ENCODE measurements at places on chromosomes 7 and 10.

- DNase-seq = no peak
Measured at GRCh38 chr7:111919631-111920179, 286.5 kb downstream of the DOCK4 start.

GRCh38 chr10:132425757-132426155, 28.8 kb downstream of the PWWP2B start:
- no peak for DNase-seq

DNA sequence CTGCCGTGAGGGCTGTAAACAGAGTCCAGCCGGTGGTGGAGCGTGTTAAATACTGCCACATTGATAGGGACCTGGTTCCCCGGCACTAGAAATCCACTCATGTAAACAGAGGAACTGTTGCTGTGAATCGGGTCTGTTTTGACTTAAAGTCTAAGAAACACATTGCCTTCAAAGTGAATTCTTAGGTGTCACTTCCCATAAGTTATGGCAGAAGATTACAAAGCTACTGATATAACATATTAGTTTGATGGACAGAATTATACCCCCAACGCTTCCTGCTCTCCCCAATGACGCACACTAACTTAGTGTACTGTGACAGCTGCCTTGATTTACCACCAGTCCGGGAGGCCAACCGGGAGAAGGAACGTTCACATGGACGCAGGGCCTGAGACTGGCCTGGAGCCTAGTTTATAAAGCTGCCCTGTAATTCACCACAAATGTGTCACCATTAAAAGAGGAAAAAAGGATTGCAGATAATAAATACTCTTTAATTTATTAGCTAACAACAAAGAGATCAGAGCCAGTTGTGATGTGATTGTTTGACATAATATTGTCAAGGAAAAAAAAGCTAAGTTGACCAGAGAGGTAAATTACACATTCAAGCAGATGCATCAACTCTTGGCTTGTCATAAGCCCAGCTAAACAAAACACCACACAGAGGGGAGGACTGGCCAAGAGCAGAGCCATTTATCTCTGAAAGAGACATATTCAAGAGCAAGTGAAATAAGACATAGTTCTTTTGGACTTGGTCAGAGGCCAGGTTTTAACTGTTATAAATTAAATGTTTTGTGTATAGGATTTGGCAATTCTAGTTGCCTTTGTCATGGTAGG, 820.6 kb downstream of the LRMDA start:
- peak; percentile 96 for DNase-seq

GRCh38 chr10:84294766-84295447, 33.5 kb upstream of the CCSER2 start:
- no peak for DNase-seq

GRCh38 chr7:134029-134428, 58.3 kb upstream of the FAM20C start:
- no peak for DNase-seq

DNA sequence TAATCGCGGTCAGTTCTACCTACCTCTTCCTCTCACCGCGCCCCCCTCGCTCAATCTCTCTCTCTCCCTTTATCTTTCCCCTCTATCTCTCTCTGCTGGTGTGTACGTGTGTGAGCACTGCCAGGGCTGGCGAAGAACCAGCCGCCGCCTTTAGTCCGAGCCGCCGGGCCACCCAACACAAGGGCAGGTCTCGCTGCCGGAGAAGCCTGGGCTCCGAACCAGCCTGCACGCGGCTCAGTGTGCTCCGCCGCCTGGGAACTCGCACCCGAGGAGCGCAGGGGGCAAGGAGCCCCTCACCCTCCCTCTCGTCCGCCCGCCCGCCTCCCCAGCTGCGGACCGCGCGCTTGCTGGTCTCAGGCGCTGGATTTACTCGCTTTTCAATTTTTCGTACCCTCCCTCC, 1.7 kb downstream of the NXPH1 start:
- DNase-seq = no peak

DNA sequence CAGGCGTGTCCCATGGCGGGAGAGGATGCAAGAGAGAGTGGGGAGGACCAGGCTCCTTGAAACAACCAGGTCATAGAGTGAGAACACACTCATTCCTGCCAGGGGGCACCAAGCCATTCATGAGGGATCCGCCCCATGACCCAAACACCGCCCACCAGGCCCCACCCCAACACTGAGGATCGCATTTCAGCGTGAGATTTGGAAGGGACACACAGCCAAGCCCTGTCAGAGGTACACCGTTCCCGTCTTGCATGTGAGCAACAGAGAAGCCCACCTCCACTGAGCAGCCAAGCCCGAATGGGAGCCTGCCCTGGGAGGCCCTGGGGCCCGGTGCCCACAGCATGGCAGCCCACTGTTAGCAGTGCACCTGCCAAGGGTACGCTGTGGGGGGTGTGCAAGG, 7.9 kb upstream of the ARPC1B start:
- no peak for DNase-seq

DNA sequence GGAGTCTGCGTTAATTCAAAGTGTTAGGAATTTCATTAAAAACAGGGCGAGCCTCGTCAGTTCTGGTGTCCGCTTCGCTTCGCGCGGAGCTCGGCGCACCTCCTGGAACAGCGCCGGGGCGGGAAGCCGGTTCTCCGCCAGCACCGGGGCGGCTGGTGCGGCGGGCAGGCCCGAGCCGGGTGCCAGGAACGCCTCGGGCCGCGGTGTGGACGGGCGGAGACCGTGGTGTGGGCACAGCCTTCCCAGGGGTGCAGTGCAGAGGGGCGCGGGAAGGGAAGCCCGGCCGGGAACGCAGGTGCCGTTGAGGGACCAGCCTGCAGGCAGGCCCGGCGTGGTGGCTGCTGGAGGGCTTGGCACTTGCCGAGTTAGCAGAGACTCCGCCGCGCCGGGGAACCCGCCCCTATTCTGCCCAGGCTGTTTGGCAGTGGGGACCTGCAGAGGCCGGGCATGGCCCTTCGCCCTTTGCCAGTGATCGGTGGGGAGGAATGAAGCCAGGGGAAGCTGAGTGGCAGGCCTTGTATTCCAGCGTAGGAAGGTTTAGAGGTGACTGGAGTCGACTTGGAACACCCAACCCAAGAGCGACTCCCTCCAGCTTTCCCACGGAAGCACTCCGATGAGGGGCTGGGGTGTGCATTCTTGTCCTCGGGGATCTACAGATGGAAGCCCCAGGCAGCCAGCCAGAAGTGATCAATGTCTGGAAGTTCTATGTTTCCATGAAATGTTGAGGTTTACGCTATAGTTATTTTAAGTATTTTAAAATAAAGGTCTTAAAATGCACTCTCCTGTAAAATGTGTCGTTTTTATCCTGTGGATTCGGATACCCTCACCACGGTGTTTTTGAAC, 945 bp upstream of the RHEB start:
- no peak for DNase-seq

GRCh38 chr10:69807122-69807521, 5.4 kb downstream of the COL13A1 start:
- DNase-seq = no peak

DNA sequence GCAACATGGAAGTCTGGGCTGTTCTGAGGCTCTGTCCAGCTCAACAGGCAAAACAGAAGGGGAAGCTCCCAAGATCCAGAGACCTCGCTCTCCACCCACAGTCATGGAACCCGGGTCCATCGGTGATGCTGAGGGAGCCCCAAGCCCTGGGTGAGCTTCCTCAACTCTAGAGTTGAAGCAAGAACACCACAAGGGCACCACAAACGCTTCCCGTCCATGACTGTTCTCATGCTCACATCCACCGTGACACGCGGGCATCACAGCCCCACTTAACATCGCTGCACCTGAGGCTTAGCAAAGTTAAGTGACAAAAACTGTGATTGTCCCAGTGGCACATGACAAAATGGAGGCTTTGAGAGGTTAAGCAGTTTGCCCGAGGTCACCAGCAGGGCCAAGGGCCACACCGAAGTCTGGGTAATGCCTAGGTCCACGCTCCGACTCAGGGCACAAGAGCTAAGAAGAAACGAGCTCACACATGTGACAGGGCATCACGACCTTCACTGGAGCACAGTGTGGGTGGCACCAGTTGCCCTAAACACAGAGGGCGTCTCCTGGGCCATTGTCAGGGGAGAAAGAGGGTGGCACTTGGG, 110.6 kb downstream of the OAT start:
- DNase-seq = no peak

GRCh38 chr10:90911133-90912051, 9.5 kb downstream of the ANKRD1 start:
- DNase-seq = peak; percentile 78

- DNase-seq = no peak
Measured at GRCh38 chr10:86955501-86956194, 1.8 kb downstream of the MMRN2 start.

- no peak for DNase-seq
Measured at GRCh38 chr10:78568620-78569019, 500.1 kb upstream of the ZMIZ1 start.

- DNase-seq = no peak
Measured at GRCh38 chr10:9419757-9420156, 1365.3 kb downstream of the GATA3 start.

- no peak for DNase-seq
Measured at GRCh38 chr7:71633551-71634008, 501.6 kb downstream of the GALNT17 start.

- DNase-seq = no peak
Measured at GRCh38 chr10:111303887-111304286, 227.1 kb downstream of the ADRA2A start.

DNA sequence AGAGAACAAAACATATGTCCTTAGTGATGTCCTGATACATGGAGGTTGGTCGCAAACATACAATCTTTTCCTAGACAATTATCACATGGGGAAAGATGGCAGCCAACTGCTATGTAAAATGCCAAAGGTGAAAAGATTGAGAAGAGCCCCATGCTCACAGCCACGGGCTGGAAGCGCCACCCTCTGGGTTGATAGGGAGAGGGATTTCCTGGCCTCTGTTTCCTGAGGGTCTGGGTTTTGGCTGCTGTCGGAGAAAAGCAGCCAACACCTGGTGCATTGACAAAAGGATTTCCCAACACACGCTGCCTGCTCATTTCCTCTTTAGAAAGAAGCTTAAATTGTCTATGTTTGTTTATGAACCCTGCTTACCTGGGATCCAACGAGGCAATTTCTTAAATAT, 43.8 kb downstream of the ITIH5 start:
- DNase-seq = no peak

- no peak for DNase-seq
Measured at GRCh38 chr10:85603151-85603940, 763.2 kb downstream of the GRID1 start.

GRCh38 chr7:156666368-156667109, 26.0 kb downstream of the RNF32 start:
- DNase-seq = no peak

DNA sequence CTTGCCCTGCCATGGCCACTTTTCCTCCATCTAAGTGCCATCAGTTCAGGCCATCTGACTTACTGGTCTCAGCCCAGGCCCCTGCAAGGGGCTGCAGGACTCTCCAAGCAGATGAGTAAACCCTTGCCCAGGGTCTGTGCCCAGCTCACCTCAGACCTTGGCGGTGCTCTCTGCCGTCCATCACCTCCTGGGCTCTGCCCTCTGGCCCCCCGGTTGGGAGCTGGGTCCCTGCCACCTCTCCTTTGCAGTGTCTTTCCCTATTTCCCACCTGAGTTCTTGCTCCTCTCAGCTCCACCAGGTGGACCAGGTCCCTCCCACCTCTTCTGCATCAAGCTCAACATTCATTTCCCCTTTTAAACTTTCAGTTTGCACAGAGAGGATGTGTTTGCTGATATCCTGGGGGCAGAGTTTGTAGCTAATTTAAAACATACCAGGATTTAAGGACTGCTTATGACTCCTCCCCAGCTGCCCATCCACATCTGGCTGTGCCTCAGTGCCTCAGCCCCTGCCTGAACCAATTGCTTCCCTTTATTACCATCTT, 135.5 kb downstream of the SLIT1 start:
- DNase-seq = no peak

DNA sequence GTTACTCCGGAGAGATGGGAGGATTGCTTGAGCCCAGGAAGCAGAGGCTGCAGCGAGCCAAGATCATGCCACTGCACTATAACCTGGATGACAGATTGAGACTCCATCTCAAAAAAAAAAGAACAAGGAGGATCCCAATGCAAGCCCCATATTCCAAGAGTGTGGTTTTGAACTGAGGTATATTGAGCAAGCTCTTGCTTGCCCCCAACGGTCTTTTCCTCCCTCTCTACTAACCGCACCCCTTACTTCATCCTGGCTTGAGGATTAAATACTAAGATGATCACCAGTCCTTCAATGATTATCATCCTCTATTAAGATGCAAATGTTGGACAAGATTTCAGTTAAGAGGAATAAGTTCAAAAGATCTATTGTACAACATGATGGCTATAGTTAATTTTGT, 12.5 kb upstream of the SRGN start:
- no peak for DNase-seq

GRCh38 chr7:36677769-36678437, 46.4 kb downstream of the AOAH start:
- no peak for DNase-seq

GRCh38 chr7:23106823-23107663, 1.5 kb downstream of the KLHL7 start:
- DNase-seq = no peak

GRCh38 chr10:84424731-84425167, 96.4 kb downstream of the CCSER2 start:
- DNase-seq = peak; percentile 83

- DNase-seq = no peak
Measured at GRCh38 chr7:85806321-85806720, 619.5 kb upstream of the SEMA3D start.

DNA sequence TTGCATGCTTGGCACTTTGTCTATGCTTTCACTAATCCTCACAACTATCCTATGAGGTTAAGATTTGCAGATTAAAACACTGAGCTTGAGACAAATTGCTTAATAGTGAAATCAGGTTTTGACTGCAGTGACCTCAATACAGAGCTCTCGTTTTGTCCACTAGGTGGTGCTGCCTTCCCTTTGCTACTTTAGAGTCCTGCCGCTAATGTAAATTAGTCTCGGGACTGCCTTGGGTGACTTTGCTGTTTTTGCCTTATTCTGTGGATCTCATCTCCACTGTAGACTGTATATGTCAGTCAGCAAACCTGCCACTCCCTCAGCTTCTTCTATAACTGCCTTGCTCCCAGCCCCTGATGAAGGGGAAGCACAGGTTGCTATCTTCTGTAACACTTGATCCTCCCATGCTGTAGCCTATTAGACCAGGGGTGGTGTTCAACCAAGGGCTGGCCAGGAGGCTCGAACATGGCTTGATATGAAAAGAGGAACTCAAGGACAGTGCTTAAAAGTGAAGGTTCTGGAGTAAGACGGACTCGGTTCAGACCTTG, 26.0 kb downstream of the ASB4 start:
- peak; percentile 45 for DNase-seq

GRCh38 chr10:33557313-33557712, 222.8 kb upstream of the NRP1 start:
- DNase-seq = no peak

DNA sequence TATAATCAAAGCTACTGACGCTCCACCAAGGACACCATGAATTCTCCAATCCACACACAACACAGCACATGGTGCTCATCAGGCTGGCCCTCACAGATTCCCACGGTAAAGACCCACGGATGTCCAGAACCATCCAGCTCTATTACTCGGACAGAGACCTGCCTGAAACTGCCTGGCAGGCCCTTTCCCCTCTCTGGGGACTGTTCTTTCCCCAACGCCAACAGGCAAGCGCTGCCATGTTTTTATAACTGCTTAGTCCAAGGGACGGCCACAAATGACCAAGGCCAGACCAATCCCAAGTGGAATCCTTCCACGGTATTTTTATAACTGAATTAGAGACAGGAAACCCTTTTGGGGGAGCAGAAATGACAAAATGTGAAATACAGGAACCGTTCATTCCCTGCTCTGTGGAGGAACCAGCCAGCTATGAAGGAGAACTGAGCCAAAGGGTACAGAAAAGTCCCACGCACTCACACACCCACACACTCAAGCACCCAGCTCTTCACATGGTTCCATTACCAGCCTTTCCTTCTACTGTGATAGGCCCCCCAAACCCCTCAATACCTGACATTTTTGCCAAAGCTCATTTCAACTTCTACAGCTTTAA, 4.1 kb downstream of the PIP4K2A start:
- no peak for DNase-seq

All from right lung (tissue), 10 donors.